ENCODE measurements at places on chromosomes 12 and 14.

DNA sequence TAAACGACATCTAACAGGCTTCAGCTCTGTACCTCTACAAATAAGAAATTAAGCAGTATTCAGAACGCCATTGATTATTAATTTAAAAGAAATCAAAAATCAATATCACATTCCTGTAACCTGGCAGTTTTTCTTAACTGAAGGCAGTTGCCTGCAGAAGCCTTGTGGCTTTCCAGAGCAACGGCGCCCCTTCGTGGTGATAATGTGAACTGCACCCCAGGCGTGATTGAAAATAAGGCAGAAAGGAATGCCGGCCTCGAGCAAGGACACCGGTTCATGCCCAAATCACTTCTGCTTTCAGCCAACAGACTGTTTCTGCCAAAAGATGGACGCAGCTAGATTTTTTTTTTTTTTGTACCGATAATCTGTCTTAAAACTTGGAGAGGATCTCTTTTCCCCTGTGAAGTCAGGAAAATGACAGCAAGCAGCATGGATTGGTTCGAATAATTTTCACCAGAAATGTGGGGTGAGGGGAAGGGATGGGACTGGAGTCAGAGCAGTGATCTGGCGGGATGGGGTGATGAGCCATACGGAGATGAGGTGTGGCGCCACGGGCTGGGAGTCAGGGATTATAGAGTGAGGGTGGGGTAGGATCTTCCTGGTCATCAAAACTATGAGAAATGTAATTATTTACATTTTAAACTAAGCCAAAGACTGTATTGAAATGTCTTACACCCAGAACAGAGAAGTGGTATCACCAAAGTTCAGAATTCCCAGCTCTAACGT lies 473.0 kb downstream of the DPF3 start:
- DNase-seq = no peak

GRCh38 chr12:128795530-128796361 lies 28.0 kb downstream of the SLC15A4 start:
- DNase-seq = no peak

DNA sequence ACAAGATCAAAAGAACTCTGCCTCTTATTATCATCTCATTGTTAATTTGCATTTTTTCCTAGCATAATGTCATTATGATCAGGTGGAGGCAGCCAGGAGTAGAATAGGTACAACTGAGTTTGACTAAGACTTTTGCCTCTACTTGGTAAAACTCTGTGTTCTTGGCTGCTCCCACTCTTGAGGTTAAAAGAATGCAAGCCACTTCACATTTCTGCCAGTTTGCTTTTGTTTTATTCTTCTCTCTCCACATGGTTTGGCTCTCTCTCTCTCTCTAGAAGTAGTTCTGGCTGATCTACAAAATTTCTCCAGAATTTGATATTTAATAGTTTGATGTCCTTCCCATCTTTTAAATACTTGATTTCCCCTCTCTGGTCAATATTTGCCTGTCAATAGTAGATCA lies 170.7 kb upstream of the E2F7 start:
- DNase-seq = no peak

GRCh38 chr12:114918535-114919233 lies 234.7 kb upstream of the TBX3 start:
- DNase-seq = peak; percentile 82

GRCh38 chr12:101881228-101881627 lies 3.8 kb downstream of the DRAM1 start:
- DNase-seq = no peak

DNA sequence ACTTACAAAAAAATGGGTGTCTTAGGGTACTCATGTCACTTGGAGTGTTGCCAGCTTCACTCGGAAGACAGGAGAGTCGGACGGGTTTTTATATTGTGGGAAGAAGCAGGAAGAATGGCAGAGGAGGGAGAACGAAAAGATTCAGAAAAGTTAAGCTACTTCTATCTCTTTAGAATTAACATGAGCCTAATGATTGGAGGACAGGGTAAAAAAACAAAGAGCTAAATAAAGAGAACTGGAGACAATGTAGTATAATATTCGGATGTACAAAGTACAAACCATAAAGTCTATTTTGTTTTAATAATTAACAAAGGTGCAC lies 43.9 kb downstream of the EFCAB11 start:
- DNase-seq = no peak

DNA sequence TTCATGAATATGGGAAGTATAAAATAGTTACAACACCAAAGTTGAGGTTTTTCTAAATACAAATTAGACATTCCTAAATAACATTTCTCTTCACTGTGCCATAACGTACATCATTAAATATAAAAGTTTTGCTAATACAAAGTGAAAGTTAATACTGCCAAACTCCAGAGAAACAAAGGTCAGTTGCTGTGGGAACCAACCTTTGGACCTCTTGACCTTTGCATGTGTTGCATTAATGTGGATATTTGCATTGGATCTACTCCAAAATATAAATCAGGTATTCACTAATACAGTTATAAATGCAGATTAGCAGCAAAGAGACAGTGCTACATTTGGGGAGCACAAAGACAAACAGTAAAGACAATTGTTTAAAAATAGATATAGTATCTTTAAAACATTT lies 366.0 kb upstream of the USP15 start:
- no peak for DNase-seq

DNA sequence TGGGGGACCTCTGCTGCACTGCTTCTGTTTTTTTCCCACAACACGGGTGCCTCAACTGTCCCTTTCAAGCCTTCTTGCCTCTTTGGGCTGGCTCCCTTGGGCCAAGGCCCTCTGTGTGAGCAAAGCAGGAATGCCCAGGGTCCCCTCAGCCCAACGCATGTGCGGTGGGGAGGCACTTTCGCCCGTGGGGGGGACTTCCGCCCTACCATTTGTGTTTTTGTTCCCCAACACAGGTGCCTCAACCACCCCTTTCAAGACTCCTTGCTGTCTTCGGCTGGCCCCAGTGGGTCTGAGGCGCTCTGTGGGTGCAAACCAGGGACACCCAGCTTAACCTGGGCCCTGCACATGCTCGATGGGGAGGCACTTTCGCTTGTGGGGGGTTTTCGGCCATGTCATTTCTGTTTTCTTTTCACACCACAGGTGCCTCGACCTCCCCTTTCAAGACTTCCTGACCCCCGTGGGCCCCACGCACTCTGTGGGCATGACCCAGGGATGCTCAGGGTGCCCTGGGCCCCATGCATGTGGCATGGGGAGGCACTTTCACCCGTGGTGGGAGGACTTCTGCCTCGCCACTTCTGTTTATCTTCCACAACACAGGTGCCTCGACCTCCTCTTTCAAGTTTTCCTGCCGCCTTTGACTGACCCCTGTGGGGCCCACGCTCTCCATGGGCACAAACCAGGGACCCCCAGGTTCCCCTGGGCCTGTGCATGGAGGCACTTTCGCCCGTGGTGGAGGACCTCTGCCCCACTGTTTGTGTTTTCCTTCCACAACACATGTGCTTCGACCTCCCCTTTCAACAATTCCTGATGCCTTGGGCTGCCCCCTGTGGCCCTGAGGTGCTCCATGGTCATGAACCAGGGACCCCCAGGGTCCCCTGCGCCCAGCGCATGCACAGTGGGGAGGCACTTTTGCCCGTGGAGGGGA lies 365.7 kb downstream of the ALG10 start:
- peak; percentile 37 for DNase-seq

All from osteoblast (primary cell).